ENCODE measurements at places on chromosomes 6 and 20.

GRCh38 chr6:53238311-53238710, 89.7 kb upstream of the GCM1 start:
- no peak for DNase-seq

- DNase-seq = peak; percentile 58
These were observed 136.3 kb downstream of the ZMYND8 start for GRCh38 chr20:47220161-47220582.

DNA sequence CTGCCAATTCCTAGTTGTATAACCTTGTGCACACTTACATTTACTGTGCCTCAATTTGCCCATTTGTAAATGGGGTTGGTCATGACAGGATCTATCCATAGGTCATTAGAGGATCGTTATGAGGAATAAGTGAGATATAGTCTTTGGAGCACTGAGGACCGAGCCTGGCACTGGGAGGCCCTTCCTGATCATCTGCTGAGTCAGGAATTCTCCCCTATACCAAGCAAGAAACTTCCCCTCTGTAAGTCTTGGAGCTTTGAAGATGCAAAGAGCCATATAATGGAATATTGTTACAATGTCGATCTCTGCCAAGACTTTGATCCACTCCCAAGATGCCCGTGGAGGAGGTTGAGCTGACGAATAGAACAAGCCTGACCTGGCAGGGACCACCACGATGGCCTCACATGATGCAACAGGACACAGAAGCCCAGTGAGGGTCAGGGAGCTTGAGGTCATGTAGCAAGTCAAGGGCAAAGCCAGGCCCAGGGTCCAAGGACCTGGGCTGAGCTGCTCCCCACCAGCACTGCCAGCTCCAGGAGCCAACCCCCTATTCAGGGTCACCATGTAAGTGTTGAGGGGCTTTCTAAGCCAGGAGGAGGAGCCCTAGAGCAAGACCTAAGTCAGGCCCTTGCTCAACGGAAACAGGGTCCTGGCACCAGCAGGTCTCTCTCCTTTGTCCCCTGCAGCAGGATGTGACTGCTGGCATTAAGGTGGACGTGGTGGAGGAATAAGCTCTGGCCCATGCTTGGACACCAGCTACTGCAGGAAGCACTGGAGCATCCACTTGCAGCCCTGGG, 16.7 kb downstream of the PDRG1 start:
- DNase-seq = no peak

DNA sequence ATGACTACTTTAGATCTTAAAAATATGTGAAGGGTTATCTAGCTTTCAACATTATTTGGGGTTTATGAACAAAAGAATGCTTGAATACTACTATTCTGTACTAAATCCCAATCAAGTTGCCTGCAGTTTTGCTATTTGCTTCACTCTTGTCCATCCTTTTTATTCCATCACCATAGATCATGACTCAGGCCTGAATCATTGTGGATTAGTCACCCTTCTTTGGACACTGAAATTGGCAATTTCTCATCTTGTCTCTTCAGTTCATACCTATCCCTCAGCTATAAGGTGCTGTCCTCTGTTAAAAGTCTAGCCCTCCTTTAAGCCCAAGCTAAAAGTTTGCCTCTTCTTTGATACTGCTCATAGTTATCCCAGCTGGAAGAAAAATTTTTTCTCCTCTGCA, 199.1 kb downstream of the CENPW start:
- DNase-seq = no peak

DNA sequence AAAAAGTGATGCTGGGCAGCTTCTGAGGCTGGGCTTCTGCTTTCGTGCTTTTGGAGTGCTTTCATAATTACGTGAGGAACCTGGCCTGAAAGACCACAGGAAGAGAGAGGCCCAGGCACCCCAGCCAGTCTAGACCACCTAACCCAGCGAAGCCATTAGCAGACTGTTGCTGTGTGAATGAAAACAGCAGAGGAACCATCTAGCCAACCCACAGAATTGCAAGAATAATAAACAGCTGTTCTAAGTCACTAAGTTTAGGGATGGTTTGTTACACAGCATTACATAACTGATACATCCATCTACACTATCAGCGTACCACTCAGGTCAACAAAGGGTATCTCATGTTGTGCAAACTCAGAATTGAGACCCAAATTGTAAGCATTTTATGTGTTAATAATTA, 34.5 kb downstream of the FGD2 start:
- no peak for DNase-seq

DNA sequence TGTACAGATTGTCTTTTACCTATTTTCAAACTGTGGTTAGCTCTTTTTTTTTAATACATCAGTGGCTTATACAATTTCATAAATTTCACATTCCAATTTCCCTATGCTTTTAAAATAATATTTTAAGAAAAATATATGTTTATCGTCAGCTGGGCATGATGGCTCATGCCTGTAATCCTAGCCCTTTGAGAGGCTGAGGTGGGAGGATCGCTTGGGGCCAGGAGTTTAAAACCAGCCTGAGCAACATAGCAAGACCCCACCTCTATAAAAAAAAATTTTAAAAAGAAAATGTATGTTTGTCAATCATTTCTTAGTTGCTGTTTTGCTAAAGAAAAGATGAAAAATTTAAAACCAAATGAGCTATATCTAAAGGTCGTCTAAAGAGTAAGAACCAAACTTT, 3.4 kb downstream of the GJA1 start:
- no peak for DNase-seq

DNA sequence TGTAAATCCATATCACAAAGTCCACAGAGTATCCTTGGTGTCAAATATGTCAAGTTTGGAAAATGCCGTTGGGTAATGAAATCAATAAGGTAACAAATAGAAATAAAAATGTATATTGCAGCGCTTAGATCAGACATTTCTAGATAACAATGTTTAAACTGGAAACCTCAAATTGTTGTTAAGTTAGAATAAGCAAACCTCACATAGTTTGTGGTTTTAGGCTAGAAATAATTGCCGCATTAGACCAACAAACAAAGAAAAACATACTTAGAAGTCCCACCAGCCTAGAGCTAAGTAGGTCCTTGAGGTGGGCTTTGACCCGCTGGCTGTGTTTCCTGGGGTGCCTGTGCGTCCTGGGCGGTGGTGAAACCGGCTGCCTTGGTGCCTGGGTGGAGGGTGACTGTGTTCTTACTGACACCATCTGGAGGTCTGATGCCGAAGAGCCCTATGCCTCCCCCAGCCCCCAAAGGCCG, 71.4 kb downstream of the DACT2 start:
- no peak for DNase-seq

DNA sequence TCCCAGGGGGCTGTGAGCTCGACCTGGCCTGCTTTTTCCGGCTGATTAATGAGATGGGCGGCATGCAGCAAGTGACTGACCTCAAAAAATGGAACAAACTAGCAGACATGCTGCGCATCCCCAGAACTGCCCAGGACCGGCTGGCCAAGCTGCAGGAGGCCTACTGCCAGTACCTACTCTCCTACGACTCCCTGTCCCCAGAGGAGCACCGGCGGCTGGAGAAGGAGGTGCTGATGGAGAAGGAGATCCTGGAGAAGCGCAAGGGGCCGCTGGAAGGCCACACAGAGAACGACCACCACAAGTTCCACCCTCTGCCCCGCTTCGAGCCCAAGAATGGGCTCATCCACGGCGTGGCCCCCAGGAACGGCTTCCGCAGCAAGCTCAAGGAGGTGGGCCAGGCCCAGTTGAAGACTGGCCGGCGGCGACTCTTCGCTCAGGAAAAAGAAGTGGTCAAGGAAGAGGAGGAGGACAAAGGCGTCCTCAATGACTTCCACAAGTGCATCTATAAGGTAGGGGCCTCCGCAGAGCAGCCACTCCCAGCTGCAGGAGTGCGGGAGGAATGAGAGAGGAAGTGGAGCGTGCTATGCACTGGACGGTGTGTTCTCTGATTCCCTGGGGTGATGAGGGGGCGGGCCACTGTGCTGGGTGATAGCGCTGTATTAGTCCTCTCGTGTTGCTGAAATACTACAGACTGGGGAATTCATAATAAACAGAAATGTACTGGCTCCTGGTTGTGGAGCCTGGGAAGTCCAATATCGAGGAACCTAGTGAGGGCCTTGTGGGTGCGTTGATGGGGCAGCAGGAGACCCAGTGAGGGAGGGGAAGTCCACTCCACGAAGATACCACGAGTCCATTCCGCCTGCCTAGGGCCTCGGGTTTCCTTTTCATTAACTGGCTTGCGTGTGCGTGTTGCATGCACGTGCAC, 161.7 kb downstream of the DTNBP1 start:
- DNase-seq = no peak

GRCh38 chr6:41073968-41074691, 1.4 kb downstream of the NFYA start:
- DNase-seq = peak; percentile 9

DNA sequence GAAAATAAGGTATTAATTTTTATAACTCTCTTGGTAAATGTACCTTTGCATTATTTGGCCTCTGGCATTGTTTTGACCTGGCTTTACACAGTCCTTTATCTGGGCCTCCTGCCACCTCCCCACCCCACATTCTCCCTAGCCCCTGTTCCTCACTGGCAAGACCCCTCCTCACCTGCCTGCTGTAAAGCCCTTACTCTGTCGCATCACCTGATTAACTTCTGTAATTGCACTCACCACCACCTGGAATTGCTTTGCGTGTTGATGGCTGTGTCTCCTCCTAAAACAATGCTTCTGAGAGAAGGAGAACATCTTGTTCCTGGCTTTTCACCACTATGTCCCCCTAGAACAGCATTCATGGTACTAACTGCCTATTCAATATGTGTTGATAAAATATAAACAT, 24.8 kb downstream of the SNX9 start:
- DNase-seq = no peak

DNA sequence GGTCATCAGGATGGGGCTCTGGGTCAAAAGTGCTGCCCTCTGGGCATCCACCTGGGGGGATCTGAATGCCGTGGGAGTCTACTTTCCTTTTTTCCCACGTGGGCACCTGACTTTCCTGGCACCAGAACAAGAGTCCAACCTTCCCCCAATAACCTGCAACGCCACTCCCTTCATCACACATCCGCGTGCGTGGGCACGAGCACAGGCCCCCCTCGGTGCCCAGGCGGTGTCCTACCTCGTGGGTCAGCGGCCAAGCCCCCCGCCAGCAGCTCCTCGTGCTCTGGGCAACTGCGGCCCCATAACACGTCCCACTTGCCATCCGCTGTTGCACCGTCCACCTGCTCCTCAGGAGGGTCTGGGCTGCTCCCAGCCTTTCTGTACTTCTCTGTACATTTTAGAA, 87.0 kb downstream of the YTHDF1 start:
- no peak for DNase-seq

- DNase-seq = no peak
These were observed 541.2 kb downstream of the QKI start for GRCh38 chr6:163955756-163956155.

GRCh38 chr20:4016340-4017050, 1.1 kb upstream of the RNF24 start:
- no peak for DNase-seq

DNA sequence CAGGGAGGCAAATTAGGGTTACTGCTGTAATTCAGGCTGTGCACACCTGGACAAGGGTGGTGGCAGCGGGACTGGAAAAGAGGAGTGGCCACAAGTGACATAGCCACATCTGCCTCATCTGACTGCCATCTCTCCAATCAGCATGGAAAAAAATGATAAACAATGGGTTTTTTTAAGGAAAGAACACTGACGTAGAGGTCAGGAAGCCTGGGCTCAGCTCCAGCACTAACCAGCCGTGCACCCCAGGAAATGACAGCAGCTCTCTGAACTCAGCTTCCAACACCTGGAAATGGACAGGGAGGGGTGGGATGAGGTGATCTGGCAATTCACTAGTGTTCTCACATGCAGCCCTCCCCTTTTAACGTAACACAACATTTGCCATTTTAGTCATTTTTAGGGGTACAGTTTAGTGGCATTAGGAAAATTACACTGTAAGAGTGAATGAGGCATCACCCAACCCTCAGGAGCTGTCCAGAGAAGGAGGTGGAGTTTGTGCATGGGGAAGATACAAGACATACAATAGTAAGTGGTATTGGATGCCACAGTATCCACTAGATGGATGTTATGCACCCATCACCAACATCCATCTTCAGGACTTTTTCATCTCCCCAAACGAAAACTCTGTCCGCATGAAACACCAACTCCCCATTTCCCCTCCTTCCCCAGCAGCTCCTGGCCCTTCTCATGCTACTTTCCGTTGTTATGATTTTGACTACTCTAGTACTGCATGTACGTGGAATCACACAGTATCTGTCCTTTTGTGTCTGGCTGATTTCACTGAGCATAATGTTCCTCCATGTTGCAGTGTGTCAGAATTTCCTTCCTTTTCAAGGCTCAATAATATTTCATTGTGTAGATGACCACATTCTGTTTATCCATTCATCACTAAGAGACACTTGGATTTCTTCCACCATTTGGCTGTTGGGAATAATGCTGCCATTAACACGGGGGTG, 215.5 kb upstream of the ECI2 start:
- DNase-seq = no peak

GRCh38 chr6:170152989-170153388, 137.9 kb downstream of the DLL1 start:
- no peak for DNase-seq

- DNase-seq = no peak
These were observed 44.0 kb upstream of the CTNNBL1 start for GRCh38 chr20:37649676-37650370.

DNA sequence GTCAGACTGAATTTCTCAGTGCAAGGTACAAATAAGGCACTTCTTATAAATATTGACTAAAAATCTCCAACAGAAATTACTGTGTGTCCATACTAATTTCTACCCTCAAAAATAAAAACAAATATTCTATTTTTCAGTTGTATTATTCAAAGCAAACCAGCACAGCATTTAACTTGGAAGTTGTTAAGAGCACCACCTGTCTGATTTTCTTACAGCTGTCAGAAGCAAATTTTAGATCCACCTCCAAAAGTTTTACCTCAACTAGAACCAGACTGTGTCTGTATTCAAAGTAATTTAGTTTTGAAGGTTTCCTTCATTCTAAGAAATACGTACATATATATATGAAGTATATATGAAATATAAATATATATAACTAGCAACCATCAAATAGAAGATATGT, 1.2 kb downstream of the TRDN start:
- no peak for DNase-seq

GRCh38 chr20:46013829-46014516, 5.3 kb downstream of the MMP9 start:
- DNase-seq = peak; percentile 75

DNA sequence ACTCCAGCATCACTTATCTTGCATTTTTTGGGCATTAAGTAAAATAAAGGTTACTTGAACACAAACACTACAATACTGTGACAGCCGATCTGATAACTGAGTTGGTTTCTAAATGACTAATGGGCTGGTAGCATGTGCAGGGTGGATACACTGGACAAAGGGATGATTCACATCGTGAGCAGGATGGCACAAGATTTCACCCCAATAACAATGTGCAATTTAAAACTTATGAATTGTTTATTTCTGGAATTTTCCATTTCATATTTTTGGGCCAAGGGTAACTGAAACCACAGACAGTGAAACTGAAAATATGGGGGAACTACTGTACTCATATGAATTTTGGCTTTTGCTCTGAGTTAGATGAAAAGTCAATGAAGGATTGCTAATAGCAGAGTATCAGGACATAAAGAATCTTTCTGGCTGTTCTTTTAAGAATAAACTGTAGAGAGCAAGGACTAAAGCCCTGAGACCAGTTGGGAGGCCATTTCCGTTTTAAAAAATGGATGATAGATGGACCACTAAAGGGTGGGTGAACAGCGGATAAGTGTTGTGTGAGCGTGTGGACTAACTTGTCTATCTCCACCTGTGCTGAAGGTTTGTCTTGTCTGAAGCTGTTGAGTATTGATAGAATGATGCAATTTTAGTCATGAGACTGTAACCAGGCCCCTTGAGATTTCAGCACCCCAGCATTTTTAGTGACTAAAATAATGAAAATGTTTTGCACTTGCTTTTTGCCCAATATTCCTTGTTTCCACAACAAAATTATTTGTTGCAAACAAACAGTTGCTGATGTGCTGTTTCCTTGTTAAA, 8.2 kb downstream of the SPINT3 start:
- DNase-seq = peak; percentile 54

Data from activated CD4-positive, alpha-beta T cell treated with anti-CD3 and anti-CD28 coated beads, Interleukin-10, Interleukin-2, amounts not matched to agents 100 ng/mL and 50 ng/mL, durations not matched to agents 16 hours and 8 hours (primary cell).